Activated CD4-positive, alpha-beta T cell treated with anti-CD3 and anti-CD28 coated beads for 48 hours (primary cell): ENCODE measurements at places on chromosomes 4 and X.

- DNase-seq, result no peak
These were observed 63.3 kb downstream of the DCAF8L1 start for GRCh38 chrX:27917713-27918500.

- no peak for DNase-seq
These were observed 204.9 kb downstream of the EVC2 start for GRCh38 chr4:5503336-5503936.

GRCh38 chr4:2194496-2194895 lies 47.4 kb downstream of the HAUS3 start:
- DNase-seq, result no peak

DNA sequence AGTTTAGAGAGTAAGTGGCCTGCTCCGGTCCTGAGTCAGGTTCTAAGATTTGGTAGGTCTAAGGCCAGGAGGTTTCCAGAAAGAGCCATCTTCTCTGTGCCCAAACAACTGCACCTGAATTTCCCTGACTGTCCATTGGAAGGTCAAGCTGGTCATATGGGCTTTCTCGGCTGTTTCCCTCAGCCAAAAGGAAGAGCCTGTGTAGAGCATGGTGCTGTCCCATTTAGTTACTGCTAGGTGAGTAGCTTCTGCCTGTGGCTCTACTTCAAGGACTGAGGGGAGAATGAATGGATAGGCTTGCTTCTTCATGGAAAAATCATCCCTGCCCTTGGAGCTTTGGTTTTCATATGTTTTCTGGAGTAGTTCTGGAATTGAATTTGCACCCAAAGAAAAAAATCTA lies 33.7 kb downstream of the NHSL2 start:
- no peak for DNase-seq

DNA sequence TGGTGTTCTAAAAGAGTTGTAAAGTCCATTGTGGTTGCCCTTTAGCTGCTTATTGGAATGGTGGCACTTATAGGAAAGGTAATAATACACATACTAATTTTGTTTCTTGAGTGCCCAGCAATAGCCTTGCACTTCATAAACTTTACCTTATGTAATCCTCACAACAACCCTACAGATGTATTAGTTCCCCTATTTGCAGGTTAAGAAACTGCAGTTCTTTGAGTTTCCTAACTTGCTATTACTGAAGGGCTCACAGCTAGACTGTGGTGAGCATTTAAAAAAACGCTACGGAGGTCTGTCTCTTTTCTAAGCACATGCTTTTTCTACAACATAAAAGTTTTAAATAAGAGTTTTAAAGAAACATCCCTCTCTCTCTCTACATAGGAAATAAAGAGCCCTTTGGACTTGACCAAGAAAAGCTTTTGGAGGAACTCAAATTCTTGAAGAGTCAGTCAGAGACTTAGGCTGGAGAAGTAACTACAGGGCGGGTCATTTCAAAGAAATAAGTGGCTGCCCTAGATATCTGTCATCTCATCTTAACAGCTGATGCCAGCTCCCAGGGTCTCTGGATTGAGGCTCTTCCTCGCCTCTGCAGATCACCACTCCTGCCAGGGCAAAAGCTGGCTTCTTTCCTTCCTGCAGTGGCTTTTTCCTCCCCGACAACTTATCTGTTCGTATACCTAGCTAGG lies 42.0 kb upstream of the FBXW7 start:
- no peak for DNase-seq

DNA sequence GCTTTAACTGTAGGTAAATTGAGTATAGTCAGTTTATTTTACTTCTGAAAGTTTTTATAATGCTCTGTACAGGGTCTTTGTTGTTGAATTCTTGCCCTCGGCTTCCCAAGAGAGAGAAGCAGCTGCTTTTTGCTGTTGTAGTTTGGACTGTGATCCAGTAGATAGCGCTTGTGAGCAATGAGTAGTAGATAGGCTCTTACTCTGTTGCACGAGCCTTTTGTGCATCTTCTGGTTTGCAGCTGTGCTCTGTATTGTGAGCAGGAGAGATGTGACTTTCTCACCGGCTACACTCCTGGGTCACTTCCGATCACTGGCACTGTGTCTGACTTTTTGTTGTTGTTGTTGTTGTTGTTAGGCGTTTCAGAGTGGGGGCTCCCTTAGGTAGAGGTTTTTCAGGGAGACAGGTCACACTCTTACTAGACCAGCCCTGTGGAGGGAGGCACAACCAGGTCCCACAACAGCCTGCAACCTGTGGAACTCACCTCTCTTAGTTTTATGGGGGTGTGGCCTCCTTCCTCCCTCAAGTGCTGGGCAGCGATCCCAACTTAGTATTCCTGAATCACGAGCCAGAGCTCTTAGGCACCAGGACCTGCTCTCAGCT lies 822.1 kb upstream of the GALNTL6 start:
- no peak for DNase-seq

DNA sequence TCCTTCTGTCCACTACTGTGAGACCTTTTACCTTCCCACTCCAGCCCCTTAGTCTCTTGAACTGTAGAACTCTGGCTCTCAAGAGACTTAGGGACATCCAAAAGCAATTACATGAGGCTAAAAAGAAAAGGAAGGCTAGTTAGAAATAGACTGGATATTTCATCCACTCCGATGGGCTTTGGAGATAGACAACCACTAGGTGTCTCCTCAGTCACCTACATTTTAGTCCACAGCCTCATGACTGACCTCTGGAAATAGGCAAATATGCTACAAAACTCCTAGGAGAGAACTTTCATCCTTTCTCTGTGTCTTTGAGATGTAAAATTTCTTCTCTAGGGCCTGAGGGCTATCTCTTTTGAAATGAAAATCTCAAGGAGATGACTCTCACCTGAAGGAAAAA lies 45.1 kb upstream of the LAMP2 start:
- no peak for DNase-seq

DNA sequence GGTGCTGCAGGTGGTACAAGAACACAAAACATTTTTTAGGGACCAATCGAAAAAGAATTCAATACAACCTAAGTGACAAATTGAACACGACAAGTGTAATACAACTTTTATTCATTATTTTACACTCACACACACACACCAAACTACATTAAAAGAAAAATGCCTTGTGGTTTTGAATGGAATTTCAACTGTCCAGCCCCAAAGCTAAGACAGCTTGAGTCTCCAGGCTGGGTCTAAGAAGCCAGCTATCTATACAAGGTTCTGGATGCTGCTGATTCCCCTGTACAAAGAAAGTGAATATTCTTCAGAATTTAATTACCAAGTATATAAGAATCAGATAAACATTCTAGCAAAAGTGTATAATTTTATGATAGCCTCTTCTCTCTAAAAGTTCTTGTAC lies 118.2 kb downstream of the PPP3CA start:
- no peak for DNase-seq

- DNase-seq, result no peak
These were observed 597.0 kb downstream of the PCDH18 start for GRCh38 chr4:136935305-136935704.

DNA sequence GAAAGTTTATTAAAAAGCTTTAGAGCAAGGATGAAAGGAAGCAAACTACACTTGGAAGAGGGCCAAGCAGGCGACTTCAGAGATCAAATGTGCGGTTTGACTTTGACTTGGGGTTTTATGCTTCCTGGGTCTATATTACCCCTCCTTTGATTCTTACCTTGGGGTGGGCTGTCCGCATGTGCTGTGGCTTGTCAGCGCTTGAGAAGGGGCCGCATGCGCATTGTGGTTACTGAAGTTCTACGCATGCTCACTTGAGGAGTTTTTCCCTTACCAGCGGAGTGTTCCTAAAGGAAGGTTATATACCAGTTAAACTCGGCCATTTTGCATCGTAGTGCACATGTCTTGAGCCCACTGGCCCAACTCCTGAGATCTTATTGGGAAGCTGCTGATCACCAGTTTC lies 9.9 kb downstream of the ZNF157 start:
- DNase-seq, result peak; percentile 53

DNA sequence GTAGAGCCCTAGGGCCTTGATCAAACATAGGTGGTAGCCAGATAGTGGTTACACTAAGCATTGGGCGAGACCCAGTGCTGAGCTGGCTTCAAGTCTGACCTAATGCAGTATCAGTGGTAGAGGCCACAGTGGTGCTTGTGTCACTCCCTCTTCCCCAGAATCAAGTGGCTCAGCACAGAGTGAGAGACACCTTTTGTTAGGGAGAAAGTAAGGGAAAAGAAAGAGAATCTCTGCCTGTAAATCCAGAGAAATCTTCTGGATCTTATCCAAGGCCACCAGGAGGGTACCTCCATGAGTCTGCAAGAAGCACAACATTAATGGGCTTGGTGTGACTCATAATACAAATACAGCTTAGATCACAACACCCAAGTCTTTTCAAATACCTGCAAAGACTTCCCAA lies 117.7 kb upstream of the SLC6A14 start:
- DNase-seq, result no peak
